ENCODE measurements at places on chromosomes 1 and 21.

DNA sequence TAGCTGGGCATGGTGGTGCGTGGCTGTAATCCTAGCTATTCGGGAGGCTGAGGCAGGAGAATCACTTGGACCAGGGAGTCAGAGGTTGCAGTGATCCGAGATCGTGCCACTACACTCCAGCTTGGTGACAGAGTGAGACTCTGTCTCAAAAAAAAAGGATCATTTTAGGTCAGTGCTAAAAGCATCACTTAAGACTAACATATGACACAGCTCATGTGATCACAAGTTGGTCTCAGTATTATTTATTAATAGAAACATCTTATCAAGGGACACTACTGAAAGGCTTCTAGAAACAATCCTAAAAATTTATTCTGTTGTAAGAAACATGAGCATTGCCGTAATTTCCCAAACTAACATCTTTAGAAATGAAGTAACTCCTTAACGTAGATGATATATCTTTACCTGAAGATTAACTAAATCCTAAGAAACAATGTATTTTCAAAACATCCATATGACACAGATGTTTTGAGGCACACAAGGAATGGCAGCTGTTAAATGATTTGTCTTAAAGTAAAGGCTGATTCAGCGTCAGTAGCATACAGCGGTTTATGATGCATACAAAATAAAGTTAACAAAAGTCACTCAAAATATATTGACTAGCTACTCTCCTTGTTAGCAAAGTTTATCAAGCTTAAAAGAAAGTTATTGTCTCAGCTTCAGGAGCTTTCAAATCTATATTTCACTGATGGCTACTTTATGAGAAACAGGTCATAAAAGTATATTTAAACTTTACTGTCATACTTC is 2.6 kb downstream of the NIBAN1 start:
- DNase-seq, result no peak

DNA sequence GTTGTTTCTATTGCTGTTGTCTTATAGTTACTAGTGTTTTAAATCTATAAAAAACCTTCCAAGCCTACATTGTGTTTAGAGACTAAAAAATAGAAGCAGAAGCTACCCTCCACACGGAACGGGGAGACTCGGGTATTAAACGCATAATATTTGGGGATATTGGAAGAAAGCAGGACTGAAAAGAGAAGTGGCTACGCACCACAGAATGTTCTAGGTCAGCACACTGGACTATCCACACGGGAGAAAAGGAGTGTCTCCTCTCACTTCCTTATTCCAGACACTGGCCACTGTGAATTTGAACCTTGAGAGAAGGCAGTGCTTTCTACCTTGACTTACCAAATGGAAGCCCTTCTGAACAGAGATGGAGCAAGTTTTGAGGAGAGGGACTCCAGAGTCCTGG is 1.0 kb upstream of the OR10J4 start:
- no peak for DNase-seq

- peak; percentile 82 for DNase-seq
Measured at GRCh38 chr1:200971955-200972711, 51.4 kb downstream of the KIF21B start.

- no peak for DNase-seq
Measured at GRCh38 chr1:89721351-89721750, 88.4 kb downstream of the LRRC8C start.

GRCh38 chr1:201877877-201878401 is 10.8 kb upstream of the SHISA4 start:
- DNase-seq, result no peak

DNA sequence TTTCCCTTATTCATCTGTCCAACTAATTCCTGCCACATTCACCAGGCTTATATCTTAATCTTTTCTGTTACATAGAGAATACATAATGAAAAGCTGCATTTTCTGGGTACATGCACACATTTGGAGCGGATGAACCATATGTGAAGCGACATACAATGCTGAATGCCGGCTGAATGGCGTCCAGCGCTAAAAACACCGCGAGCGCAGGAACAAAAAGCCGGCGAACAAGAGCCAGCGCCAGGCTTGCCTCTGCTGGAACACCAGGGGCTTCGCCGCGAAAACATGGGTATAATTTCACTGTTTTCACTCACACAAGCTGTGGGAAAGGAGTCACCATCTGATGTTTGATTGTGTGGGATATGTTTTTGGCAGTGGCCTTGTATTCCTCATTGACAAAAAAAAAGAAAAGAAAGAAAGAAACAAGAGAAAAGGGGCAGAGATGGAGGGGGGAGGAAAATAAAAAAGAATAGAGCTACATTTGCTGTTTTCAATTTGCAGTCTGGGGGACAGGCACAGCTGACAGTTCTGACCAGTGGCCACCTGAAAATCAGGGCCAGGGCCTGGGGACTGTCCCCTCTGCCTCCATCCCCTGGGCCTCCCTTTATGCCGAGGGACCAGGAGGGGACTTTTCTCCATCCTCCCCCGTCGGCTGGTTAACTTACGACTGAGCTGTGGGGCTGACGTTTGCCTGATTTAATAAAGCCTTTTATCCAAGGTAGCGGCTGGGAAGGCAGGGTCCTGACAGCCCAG is 70.2 kb upstream of the OLIG2 start:
- no peak for DNase-seq

GRCh38 chr1:106975944-106976343 is 80.5 kb upstream of the PRMT6 start:
- no peak for DNase-seq

DNA sequence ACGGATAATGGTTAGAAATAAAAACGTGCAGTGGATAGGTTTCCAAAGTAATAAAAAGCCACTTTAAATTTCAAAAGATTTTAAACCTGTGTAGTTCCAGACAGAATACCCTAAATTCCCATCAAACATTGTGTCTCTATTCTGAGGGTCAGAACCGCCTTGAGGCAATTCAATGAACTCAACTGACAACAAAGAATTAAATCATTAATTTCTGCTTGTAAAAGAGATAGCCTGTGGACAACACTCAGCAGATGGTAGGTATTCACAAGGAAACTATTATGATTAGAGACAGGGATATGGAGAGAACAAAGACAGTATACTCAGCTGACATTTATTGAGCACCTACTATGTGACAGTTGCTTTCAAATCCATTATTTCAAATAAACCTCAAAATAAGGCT is 35.1 kb upstream of the JUN start:
- DNase-seq, result no peak

DNA sequence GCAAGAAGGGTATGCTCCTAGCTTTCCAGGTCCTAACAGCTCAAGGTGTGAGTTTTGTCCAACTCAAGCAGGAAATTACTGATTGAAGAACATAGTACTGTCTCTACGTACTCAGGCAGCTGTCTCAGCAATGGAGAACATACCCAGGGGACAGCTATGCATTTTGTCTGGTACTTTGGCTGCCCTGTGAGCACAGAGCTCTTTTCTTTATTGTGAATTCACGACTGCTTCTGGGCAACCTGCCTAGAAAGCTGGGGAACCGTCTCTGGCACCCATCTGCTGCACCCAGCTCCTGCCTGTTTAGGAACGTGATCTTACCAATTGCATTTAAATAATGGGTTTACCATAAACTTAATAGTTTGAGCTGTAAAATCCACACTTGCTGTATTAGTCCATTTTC is 258.1 kb downstream of the HHAT start:
- DNase-seq, result peak; percentile 32

DNA sequence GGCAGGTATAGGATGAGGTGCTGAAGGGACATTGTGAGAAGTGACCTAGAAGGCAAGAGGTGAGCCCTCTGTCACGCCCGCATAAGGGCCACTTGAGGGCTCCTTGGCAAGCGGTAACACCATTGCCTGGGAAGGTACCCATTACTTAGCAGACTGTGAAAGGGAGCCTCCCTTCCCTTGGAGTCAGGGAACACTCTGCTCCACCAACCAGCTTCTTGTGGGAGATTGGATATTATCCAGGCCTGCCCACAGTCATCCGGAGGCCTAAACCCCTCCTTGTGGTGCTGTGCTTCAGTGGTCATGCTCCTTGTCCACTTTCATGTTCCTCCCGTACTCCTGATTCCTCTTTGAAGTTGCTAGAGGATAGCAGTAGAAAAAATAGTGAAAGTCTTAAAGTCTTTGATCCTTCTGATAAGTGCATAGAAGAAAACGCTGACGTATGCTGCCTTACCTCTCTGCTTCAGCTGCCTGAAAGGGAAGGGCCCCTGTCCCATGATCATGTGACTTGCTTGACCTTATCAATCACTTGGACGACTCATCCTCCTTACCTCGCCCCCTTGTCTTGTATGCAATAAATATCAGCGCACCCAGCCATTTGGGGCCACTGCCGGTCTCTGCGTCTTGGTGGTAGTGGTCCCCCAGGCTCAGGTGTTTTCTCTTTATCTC is 16.0 kb downstream of the RBBP4 start:
- no peak for DNase-seq

DNA sequence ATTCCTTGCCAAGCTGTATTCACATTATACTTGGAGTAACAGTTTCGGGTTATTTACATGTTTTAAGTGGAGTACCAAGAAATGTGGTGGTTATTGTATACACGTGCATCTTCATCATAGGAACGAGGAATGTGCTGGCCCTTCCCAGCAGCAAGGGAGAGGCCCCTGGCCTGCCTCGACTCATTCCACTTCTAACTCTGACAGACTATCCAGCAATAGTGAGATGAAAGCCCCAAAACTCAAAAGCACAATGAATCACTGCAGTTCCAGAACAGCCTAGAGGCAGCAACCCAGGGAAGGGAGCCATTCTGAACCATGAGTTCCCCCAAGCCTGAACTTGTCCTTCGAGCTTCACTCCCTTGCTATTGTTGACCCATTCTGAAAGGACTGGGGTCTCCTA is 23.1 kb downstream of the FAM89A start:
- no peak for DNase-seq

DNA sequence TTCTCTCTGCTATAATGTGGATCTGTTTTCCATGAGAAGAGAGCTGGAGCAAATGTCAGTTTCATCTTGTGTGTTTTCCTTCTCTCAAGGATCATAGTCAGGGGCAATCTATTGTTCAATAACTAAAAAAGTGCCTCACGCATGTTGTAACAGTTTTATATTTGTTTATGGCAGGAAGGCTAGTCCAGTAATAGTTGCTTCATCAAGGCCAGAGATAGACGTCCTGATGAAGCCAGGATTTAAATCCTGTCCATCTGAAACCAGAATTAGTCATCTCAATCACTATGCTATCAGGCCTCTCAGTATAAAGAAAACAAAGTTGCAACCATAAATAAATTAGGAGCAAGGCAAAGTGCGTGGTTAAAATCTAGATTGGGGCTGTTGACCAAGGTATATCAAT is 30.2 kb upstream of the DUSP10 start:
- DNase-seq, result no peak

DNA sequence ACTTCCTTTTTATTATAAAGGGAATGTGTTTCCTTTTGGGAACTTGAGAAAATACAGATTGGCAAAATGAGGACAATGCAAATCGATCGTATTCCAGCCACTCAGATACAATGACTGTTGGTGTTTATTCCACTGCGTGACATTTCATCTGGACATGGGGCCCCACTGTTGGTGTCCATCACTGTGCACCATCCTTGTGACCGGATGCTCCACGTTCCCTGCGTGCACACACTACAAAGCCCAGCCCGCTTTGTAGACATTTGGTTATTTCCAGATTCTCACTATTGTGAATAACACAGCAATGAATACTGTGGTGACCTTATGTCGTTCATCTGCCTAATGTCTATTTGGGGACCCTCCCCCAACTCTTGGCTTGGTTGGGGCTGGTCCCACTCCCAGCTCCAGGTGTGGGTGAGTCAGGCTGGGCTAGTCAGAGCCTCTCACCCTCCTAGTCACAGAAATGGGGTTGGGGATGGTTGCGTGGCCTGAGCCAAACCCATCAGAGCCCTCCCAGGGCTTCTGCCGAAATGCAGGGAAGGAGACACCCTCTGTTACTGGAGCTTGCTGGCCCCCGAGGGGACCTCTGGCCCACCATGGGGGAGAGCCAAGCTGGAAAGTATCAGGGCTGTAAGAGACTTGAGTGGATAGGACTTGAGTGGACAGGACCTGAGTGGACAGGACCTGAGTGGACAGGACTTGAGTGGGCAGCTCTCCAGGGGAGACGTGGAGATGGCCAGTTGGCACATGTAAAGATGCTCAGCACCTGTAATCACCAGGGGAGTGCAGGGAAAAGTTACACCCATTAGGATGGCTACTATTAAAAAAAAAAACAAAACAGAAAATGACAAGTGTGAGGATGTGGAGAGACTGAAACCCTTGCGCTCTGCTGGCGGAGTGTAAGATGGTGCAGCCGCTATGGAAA is 57.1 kb upstream of the ADARB1 start:
- no peak for DNase-seq

Data from glutamatergic neuron (in vitro differentiated cells).